ENCODE measurements at places on chromosomes 1 and 21.

- DNase-seq: no peak
These were observed 47.0 kb downstream of the SLC37A1 start for GRCh38 chr21:42560517-42561179.

DNA sequence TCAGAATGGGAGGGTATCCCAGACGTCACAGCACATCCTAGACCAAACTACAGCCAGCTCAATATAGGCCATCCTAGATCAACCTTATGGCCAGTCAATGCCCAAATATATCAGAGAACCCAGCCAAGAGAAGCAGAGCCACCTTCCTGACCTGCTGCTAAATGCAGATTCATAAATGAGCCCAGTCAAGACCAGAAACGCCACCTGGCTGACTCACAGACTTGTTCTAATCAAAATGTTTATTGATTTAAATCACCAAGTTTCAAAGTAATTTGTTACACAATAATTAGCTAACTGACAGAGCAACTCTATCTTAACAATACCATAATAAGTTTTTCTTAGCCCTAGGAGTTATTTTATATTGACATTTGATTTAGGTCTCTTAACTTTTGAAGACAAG, 28.6 kb downstream of the ZNF644 start:
- no peak for DNase-seq

- DNase-seq: no peak
These were observed 11.9 kb downstream of the SOAT1 start for GRCh38 chr1:179305450-179305849.

- no peak for DNase-seq
These were observed 456.0 kb upstream of the PKN2 start for GRCh38 chr1:88228114-88228513.

DNA sequence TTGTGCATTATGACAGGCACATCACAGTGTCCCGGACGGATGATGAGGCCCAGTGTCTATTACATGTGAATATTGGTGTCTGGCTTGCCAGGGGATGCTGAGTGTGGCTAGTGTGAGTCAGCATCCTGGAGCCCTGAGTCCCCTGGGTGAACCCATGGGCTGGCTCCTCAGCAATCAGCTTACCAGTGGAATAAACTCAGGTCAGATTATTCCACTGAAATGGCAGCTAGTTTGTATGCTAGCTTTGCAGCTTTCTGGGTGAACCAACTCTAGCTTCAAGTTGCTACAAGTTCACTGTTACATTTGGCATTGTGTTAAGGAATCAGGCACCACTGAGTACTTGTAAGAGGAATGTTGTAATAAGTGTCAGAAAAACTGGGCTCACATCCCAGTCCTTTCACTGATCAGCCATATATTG, 23.9 kb upstream of the RPTN start:
- DNase-seq: no peak

DNA sequence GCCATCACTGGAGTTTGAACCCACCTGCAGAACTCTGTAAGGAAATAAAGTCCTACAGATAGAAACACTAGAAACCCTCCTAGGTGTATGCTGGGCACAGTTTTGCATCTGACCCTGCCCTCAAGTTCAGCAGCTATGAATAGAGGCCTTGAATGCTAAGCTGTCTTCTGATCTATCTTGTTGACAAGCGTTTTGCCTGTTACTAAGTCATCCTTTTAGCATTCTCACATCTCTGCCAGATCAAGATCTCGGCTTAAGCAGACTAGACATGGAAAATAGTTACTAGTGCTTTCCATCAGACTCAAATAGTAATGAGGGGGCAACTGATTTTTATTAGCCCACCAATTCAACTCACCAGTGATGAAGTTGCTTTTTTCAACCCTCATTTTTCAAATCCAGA, 10.5 kb downstream of the TBX15 start:
- no peak for DNase-seq

GRCh38 chr1:209911746-209912145, 26.3 kb upstream of the SYT14 start:
- no peak for DNase-seq

DNA sequence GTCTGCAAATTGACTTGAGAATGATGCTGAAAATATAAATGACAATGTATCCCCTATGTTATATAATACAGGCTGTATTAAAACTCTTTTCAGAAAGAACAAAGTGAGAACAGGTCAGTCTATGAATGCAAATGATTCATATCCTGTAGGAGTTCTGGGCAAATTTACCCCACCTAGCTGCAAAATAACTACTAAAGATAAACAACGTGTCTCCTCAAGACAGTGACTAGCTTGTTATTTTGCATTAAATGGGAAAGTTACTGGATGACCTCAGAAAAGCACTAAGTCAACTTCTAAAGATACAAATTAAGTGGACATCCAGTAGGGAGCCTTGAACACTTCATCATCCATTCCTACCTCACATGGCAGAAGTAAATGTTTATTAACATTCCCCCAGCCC, 11.1 kb downstream of the RNF19B start:
- no peak for DNase-seq

DNA sequence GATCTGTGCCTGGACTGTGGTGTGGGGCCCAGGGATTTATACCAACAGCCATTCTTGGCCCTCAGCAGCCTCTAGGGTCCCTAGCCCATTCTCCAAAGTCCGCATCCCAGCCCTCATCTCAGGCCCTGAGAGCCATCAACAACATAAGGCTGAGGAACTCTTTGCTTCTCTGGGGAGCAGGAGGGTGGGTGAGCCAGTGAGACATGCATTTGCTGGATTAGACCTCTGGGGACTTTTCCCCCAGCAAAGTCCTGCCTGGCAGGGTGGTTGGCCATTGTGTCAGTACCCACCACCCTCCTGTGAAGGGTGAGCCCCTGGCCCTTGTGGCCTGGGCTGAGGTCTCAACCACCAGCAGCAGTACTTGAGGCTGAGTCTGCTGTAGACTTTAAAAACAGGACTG, 24.2 kb upstream of the FAM20B start:
- no peak for DNase-seq

DNA sequence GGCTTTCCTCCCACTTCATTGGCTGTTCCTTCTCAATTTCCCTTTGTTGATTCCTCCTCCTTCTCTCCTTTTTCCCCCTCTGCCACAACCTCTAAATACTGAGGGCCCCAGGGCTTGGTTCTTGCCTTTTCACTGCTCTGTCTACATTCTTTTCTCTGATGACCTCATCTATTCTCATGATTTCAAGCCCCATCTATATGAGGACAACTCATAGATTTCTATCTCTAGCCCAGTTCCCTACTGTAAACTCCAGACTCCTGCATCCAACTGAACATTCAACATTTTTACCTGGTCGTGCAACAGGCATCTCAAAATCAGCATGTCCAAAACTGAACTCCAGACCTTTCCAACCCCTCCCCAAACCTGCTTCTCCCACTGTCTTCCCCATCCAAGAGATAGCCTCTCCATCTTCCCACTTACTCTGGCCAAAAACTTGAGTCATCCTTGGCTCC, 11.5 kb upstream of the SLC9A1 start:
- DNase-seq: no peak

DNA sequence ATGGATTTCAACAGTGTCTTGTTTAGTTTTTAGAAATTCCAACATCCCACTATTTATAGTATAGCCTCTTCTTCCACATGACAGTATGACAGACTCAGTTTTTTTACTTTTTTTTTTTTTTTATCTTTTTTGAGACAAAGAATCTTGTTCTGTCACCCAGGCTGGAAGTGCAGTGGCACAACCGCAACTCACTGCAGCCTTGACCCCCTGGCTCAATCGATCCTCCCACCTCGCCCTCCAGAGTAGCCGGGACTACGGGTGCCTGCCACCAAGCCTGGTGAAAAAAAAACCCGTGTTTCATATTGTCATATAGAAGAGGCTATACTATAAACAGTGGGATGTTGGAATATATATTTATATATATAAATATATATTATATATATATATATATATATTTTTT, 1.2 kb upstream of the DR1 start:
- DNase-seq: no peak
